ENCODE measurements at places on chromosomes 12 and 14. TPM values are rescaled to one million over a fixed set of nuclear protein-coding genes. Genes with fewer than 3 reads are reported as not detected.

DNA sequence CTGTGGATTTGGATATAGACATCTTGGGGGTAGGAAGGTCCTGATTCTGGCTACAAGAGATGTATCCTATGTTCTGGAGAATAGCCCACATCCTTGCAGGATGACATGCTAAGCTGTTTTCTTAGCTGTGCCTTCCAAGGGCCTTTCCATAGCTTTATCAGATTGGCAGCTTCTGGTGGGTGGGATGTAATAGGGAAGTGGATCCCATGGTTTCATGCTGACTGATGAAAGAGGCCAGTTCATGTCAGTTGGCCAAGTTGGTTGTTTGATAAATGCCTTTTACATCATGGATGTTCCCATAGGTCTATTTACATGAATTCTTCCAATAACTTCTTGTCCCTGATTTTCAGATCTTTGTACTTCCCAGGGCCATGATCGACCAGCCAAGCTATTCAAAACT, 169.1 kb upstream of the RMST start:
- H3K27ac ChIP-seq = no peak overlapping the region
- no peak overlapping the region for H3K4me3 ChIP-seq
- no peaks in the 10 kb centered on the region for H3K36me3 ChIP-seq
- DNase-seq = no peak

DNA sequence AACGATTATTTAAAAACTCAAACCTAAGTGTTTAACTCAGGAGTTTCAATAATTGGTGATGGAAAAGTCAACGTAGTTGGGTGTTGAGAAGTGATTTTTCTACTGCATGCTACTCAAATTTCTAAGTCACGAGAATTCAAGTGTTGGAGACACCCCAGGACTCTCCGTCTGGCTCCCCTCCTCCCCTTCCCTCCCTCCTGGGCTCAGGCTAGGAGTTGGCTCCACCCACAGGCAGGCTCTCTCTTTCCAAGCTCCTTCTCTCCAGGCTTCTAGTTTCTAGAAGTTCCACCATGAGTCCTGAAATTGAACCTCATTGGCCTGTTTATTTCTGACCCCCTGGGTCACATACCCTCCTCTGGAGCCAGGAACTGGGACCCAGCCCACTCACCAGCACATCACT, 73.0 kb downstream of the TMEM132D start:
- no peaks in the 10 kb centered on the region for H3K27me3 ChIP-seq
- no peak for DNase-seq
- H3K4me3 ChIP-seq = no peak overlapping the region
- no peaks in the 10 kb centered on the region for H3K36me3 ChIP-seq

DNA sequence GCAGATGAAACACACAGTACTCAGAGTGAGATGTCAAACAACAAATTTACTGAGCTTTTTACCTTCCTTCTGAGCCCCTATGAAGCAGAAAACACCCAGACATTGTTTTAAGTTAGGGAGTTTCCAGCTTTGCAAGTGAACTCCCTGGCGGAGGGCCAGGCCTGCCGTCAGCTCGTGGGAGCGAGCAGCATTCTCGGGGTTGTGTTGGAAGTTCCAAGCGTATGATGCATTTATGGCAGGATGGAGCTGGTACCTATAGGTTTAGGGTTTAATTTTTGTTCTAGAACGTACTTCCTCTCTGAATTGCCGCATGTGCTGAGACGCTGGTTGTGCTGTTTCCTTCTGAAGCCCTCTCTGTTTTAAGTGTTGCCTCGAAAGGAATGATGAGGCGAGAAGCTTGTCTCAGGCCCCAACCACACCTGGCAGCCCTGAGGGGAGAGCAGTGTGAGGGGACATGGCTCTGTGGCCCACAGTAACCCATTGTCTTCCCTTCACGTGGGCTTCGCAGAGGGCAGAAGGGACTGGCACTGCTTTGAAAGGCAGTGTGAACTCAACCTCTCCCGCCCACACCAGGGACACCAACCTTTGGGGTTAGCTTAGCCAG, 76.6 kb downstream of the SSPN start:
- no peaks in the 10 kb centered on the region for H3K36me3 ChIP-seq
- no peaks in the 10 kb centered on the region for H3K27me3 ChIP-seq
- no peak overlapping the region for H3K27ac ChIP-seq
- DNase-seq = peak; percentile 50

GRCh38 chr14:102924632-102925588, 2.4 kb downstream of the AMN start:
- peaks cover 11% of the 10 kb centered on the region for H3K4me1 ChIP-seq
- peaks cover 28% of the 10 kb centered on the region for H3K27me3 ChIP-seq
- H3K4me3 ChIP-seq = no peak overlapping the region
- no peak for DNase-seq
- no peaks in the 10 kb centered on the region for H3K36me3 ChIP-seq

Gene RNU4-1
- 685 TPM for total RNA-seq

- no peak for DNase-seq
- H3K4me1 ChIP-seq = no peaks in the 10 kb centered on the region
- no peak overlapping the region for H3K4me3 ChIP-seq
- no peaks in the 10 kb centered on the region for H3K36me3 ChIP-seq
- H3K27ac ChIP-seq = no peak overlapping the region
- no peaks in the 10 kb centered on the region for H3K27me3 ChIP-seq
Observed at GRCh38 chr12:91703491-91704283, 442.0 kb downstream of the BTG1 start.

GRCh38 chr14:92471919-92472318, 41.7 kb upstream of the RIN3 start:
- peaks cover 10% of the 10 kb centered on the region for H3K4me1 ChIP-seq
- H3K27me3 ChIP-seq = no peaks in the 10 kb centered on the region
- no peaks in the 10 kb centered on the region for H3K36me3 ChIP-seq
- no peak overlapping the region for H3K27ac ChIP-seq

- H3K27ac ChIP-seq = peak overlapping the region; percentile 6
- H3K36me3 ChIP-seq = peaks cover 23% of the 10 kb centered on the region
- DNase-seq = no peak
- no peak overlapping the region for H3K4me3 ChIP-seq
- no peaks in the 10 kb centered on the region for H3K27me3 ChIP-seq
Observed at GRCh38 chr14:95137164-95137803, 20.0 kb downstream of the DICER1 start.

Gene TAS2R8
- not detected for total RNA-seq

Gene TDG
- 18.0 TPM for total RNA-seq

Gene PSMC6
- 103 TPM for total RNA-seq

DNA sequence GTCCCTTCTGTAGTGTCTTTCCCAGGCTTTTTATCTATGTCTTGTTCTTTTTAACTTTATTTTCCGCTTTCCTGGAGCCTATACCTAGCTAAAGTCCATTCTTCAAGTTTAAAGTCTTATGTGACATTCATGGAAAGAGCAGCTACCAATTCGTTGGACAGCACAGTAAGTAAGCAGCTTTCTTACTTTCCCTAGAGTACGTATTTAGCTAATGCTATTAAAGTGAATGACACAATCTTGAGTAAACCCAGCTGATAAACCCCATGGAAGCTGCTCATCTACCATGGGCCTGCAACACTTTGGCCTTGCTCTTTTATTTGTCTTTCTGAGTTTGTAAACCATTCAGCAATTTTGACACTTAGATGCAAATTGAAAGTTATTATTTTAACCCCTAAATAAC, 30.0 kb downstream of the ALX1 start:
- no peaks in the 10 kb centered on the region for H3K4me1 ChIP-seq
- DNase-seq = no peak
- H3K27ac ChIP-seq = no peak overlapping the region
- no peaks in the 10 kb centered on the region for H3K36me3 ChIP-seq

DNA sequence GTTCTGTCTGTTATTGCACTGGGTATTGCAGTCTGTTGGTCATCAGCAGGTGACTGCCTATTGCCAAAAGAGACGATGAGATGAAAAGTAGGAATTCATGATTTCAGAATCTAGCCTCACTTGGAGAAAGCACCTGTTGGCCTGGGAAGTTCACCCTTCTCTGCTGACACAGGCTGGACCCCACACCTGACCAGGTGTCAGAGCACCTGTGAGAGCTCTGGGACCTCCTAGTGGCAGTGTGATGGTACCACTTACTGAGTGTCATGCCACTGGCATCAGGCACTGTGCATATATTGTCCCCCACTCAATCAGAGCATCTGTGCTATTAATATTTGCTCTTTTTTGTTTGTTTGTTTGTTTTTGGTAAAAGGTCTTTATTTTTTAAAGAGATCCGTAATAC, 68.0 kb downstream of the RASSF3 start:
- no peaks in the 10 kb centered on the region for H3K36me3 ChIP-seq
- H3K4me3 ChIP-seq = no peak overlapping the region
- H3K4me1 ChIP-seq = peaks cover 95% of the 10 kb centered on the region
- H3K27me3 ChIP-seq = no peaks in the 10 kb centered on the region

GRCh38 chr14:101774006-101774795, 12.7 kb downstream of the PPP2R5C start:
- peaks cover 13% of the 10 kb centered on the region for H3K4me1 ChIP-seq
- no peaks in the 10 kb centered on the region for H3K27me3 ChIP-seq
- DNase-seq = no peak
- H3K27ac ChIP-seq = no peak overlapping the region

Gene KRT78
- not detected for total RNA-seq

DNA sequence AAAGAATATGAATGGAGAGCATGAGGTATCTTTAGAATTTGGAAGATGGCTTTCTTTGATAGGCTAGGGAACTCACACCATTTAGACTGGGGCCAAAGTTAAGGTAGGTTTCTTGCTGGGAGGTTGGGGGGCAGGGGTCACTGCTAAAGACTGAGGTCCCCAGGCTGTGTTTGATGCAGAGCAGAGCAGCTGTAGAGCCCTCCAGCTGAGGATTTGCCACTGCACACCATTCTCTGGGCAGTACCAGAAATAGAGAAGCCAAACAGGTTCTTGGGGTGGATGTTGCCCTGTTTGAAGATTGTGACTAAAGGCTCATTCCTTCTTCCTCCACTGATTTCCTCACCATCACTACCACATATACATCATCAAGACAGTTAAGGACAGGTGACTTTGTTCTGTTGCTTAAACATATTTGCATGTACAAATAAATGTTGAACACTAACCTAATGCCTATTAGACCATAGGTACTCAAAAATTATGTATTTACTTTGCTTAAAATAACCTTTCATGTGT, 7.9 kb downstream of the NTF3 start:
- DNase-seq = no peak
- H3K36me3 ChIP-seq = no peaks in the 10 kb centered on the region
- no peaks in the 10 kb centered on the region for H3K4me1 ChIP-seq

DNA sequence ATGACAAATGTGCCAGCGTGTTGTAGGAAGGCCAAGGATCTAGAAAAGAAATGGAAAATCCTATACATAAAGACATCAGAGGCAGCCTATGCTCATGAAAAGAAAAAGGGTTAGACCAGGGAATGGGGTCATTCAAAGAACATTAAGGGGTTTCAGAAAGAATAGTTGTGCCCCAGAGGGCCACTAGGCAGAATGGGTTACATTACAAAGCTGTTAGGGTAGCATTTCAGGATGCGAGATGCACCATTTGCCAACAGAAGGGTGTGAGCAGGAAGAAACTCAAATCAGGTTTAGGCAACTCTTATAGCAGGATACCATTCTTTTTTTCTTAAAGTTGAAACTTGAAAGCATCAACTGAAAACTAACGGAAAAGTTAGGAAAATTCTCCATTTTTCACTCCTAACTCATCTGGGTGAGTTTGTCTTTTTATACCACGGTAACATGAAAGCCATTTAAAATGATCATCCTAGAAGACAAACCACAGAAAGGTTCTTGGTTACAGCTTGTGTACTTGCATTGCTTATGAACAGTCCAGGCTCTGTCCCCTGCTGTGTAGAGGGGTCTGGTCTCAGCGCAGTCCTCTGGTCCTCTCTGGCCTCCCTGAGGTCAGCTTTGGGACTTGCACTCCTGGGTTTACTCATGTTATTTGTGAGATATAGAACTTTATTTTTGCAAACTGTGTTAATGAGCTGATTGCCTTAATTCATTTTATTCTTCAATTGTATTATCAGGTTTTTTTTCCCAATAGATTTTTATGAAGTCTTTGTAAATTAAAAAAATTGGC, 209.1 kb downstream of the DACT1 start:
- no peaks in the 10 kb centered on the region for H3K27me3 ChIP-seq
- no peak overlapping the region for H3K27ac ChIP-seq
- no peak for DNase-seq

GRCh38 chr14:22046063-22046462, 372.4 kb upstream of the OR4E1 start:
- no peaks in the 10 kb centered on the region for H3K27me3 ChIP-seq
- no peaks in the 10 kb centered on the region for H3K36me3 ChIP-seq
- peak overlapping the region; percentile 58 for H3K4me3 ChIP-seq
- DNase-seq = no peak
- H3K27ac ChIP-seq = peak overlapping the region; percentile 90
- peaks cover 44% of the 10 kb centered on the region for H3K4me1 ChIP-seq

DNA sequence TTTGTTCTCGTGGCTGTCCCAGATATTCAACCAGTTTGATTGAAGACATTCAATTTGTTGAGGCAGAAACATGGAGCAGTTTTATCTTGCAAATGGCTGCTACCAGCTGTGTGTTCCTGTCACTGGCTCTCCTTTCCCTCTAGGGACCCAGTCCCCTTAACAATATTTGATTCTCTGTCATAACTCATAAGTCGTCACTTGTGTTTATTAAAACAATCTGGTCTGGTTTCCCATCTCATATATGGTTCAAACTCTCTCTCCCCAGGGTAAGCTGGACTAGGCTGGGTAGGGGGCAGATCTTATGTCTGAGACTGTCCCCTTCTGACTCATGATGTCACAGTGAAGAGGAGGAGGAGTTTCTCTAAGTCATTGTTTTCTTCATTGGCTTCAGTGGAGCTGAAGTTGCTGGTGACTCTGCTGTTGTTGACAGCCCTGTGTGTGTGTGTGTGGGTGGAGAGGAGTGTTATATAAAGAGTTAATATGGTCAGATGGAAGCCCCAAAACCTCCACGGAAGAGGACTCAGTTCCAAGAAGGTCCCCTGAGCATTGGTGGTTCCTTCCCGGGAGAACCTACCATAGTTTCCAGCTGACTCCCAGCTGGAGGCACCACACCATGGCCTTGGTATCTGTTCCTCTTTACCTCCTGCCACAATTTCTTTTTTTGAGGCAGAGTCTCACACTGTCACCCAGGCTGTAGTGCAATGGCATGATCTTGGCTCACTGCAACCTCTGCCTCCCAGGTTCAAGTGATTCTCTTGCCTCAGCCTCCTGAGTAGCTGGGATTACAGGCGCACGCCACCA, 16.1 kb upstream of the GNG2 start:
- H3K36me3 ChIP-seq = peaks cover 17% of the 10 kb centered on the region
- no peaks in the 10 kb centered on the region for H3K27me3 ChIP-seq
- peak overlapping the region; percentile 4 for H3K27ac ChIP-seq
- no peak for DNase-seq
- peaks cover 51% of the 10 kb centered on the region for H3K4me1 ChIP-seq

DNA sequence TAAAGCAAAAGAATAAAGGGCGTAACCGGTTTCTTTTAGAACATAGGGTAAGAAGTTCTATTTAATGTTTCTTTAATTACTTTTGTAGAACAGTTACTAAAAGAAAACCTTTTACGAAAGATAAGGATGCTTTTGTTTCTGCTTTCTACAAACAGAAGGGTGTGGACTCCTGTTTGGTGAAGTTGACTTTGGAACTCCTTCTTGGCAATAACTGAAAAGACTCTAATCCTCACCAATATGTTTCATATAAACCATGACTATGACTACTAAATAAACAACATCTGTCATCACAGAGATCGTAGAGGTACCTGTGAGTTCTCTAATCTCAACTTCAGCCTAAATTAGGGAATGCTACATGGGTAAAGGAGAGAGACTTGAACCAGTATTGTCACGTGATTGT, 210.8 kb upstream of the FLRT2 start:
- H3K36me3 ChIP-seq = no peaks in the 10 kb centered on the region
- DNase-seq = no peak
- H3K4me3 ChIP-seq = no peak overlapping the region
- no peak overlapping the region for H3K27ac ChIP-seq

- no peaks in the 10 kb centered on the region for H3K36me3 ChIP-seq
- H3K27me3 ChIP-seq = peaks cover 8% of the 10 kb centered on the region
- no peaks in the 10 kb centered on the region for H3K4me1 ChIP-seq
- no peak for DNase-seq
Observed at GRCh38 chr12:109706747-109707469, 6.7 kb upstream of the FAM222A start.
